NCI-H1048 (cell line): ENCODE measurements at places on chromosomes 3 and 15.
A peak's percentile ranks its signal among the peaks of the same experiment; 100 is the strongest.

DNA sequence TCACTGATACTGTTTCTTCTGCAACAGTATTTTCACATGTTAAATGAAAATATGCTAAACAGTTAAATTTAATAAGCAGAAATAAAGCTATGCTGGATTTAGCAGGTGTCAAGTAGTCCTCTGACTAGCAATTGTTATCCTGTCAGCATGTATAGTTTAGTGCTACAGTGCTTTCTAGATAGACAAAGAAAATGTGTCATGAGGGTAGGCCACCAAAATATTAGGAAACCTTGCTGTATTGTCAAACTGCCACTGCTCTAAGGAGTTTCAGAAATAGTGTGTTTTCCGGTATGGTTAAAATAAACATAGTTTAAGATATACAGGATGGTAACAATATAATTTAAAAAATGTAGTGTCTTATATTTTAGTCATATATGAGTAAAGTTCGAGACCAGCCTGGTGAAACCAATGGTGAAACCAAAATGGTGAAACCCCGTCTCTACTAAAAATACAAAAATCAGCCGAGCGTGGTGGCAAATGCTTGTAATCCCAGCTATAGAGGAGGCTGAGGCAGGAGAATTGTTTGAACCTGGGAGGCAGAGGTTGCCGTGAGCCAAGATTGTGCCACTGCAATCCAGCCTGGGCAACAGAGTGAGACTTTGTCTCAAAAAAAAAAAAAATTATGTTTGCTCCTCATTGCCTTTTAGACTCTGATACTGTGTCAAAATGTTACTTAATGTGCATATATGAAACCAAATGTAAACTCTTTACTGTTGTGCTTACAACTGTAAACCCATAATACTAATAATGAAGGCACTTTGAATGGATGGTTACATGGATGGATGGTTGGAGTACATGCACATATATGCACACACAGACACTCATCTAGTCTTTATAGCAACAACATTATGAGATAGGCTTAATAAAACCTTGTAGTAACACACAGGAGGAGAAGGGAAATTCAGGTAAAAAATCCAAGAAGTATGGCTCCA lies 204.8 kb downstream of the RSRC1 start:
- DNase-seq = no peak

DNA sequence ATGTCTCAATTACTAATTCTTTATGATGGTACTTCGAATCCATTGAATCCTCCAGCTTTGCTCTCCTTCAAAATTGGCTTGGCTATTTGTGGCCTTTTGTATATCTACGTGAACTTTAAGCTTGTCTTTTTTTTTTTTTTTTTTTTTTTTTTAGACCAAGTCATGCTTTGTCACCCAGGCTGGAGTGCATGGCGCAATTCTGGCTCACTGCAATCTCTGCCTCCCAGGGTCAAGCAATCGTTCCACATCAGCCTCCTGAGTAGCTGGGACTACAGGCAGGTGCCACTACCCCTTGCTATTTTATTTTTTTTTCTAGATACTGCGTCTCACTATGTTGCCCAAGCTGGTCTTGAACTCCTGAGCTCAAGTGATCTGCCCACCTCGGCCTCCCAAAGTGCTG lies 7.7 kb upstream of the DIPK2A start:
- DNase-seq = no peak

DNA sequence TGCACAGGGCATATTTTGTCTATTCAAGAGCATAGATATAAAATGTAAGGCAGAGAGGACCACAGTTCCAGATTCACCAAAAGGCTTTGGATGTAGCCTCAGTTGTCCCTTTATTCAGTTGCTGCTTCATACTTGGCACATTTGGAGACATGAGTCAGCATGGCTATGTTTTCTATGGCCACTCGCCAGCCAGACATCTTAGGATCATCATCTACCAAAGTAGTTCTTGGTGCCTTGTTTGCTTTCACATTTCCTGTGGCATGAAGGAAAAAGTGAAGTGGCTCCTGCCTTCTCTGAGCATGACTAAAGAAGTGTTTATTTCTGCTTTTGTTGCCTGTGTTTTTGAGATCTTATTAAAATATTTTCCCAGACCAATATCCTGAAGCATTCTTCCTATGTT lies 7.2 kb downstream of the SUSD5 start:
- DNase-seq = no peak

- no peak for DNase-seq
These were observed 285.0 kb upstream of the LYSMD4 start for GRCh38 chr15:100018191-100018590.

DNA sequence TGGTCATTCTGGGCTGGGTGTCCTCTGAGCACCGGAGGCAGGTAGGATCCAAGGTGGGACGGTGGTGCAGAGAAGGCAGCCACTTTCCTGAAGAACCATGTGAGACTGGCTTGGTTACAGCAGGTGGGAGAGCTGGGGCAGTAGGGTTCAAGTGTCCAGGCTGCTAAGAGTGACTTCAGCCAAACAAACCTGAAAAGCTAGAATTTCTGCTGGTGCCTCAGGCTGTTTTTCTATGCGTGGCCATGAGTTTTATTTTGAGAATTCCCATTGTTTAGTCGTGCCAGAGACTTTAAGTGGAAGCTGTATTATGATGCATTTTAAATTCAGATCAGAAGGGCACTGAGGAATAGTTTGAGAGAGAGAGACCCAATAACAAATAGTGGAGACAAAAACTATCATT lies 20.1 kb downstream of the USP13 start:
- no peak for DNase-seq

DNA sequence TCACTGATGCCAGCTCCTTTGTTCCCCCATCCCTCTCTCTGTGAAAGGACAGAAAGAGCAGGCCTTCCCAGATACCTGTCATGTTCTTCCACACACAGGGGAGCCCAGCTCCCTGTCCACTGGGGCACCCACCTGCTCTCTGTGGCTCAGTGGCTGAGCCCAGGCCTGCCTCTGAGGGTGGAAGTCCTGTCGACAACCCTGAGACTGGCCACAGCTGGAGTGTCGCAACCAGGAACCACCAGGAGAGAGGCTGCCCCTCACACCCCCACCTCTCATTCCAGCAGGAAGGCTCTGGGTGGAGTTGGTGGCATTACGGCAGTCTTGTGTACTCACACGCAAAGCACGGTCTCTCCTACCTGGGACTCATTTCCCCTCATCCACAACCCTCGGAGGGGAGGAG lies 66.3 kb downstream of the MEGF11 start:
- no peak for DNase-seq

DNA sequence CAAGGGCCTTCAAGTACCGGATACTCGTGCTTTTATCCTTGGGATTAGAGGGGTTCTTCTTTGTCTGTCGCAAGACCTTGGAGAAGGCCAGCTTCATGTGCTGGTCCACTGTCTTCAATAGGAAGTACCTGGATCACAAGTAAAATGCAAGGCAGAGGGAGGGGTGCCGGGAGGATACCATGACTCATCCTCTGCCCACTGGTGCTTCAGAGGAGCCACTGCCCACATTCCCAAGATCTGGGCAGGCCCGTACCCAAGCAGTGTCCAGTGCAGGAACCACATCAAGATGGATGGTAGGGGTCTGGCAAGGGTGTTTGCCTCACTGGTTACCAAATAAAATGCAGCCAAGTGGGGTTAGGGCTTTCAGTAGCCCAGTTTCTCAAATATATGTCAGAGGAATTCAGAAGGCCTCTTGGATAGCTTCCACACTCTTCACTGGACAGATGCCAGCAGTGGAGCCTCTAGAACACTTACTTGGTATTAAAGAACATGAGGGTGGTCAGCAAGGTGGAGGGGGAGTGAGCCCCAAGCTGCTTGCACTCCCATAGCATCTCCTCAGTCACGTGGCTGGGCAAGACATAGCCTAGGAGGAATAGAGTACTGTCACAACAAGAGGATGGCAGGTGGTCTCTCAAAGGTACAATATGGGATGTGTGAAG lies 3.6 kb upstream of the IMPDH2 start:
- DNase-seq = no peak

GRCh38 chr15:74400313-74400860 lies 32.9 kb upstream of the CYP11A1 start:
- no peak for DNase-seq

GRCh38 chr15:42401544-42402454 lies 42.5 kb downstream of the CAPN3 start:
- DNase-seq = no peak

GRCh38 chr15:40032125-40032839 lies 6.7 kb downstream of the SRP14 start:
- no peak for DNase-seq

DNA sequence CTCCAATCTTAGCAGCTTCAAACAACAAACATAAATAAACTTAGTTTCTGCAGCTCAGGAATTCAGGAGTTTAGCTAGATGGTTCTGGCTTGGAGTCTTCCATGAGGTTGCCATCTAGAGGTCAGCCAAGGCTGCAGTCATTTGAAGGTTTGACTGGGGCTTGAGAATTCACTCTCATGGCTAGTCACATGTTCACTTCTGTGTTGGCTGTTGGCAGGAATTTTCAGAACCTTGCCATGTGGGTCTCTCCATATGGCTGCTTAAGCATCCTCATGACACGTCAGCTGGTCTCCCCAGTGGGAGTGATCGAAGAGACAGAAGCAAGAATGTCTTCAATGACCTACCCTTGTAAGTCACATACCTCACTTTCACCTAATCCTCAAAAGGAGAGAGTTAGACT lies 269.2 kb upstream of the CNTN3 start:
- DNase-seq = no peak

DNA sequence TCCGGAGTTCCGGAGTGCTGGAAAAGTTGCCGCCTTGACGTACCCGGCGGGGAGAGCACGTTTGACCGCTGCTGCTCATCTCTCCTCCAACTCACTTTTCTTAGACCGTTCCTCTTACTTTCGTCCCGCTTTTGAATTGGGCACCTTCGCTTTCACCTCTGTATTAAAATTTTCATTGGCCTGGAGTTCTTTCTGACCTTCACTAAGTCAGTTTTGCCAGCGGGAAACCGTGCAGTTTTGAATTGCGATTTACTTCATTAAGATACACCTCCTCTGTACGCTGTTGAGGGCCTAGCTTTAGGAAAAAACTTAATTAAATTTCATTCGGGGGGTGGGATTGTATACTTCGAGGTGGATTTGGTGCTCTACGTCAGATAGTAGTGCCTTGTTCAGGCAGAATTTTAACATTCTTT lies 1.3 kb downstream of the GMPS start:
- no peak for DNase-seq

DNA sequence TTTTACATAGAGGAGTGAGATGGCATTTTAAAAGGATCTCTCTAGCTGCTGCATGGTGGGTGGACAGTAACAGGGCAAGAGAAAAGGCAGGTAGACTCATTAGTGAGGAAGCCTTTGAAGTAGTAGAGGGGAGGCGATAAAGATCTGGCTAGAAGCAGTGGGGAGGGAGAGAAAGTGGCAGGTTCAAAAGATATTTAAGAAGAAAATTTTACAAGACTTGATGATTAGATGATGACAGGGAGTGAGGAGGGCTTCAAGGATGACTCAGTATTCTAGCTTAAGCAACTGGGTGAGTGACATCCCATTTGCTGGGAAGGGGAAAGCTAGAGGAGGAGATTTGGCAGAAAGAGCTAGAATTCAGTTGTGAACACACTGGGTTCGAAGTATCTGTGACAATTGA lies 3.8 kb upstream of the BRPF1 start:
- DNase-seq = no peak

DNA sequence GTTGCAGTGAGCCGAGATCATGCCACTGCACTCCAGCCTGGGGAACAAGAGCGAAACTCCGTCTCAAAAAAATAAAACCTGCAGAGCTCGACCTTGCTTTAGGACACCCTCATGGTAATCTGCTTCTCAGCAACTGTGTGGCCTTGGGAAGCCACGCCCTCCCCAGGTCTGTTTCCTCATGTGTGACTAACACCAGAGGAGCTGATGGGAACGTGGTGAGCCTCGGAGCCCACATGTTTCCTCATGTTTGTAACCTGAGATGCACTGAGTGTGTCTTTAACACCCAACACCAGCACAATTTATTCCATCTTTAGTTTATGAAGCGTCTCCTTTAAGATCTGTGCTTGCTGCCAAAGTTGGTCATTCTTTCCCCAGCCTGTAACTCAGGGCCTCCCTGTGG lies 142.8 kb downstream of the OCA2 start:
- DNase-seq = no peak

DNA sequence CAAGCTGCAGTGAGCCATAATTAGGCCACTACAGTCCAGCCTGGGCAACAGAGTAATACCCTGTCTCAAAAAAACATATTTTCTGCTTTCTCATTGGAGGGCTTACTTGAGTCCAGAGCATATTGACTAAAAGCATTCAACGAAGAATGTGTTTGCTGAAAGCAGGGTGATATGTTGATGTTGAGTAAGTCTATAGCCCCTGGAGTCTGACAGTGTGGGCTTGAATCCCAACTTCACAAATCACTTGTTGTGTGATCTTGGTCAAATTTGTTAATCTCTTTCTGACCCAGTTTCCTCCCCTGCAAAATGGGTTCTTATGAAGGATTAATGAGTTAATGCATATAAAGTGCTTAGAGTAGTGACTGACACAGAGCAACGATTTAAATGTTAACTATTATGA lies 403.9 kb downstream of the MECOM start:
- no peak for DNase-seq

GRCh38 chr3:31802981-31803740 lies 177.9 kb downstream of the OSBPL10 start:
- no peak for DNase-seq

DNA sequence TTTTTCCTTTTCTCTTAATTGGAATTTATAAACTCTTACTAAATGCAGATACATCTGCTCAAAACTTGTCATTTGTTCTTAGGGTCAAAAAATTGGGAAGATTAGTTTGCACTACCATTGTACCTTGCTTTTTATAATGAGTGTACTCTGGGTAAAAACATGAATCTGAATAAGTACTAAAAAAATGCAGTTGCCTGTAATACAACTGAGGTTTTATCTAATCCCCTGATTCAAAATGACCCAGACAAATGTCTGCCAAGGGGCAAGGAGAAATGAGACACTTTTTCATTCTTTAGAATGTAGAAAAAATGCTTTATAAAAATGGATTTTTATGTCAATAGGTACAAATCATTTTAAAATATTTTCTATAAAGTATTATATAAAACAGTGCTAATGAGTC lies 42.4 kb downstream of the RASA2 start:
- no peak for DNase-seq

GRCh38 chr3:131033480-131034080 lies 6.9 kb downstream of the NEK11 start:
- DNase-seq = peak; percentile 10

DNA sequence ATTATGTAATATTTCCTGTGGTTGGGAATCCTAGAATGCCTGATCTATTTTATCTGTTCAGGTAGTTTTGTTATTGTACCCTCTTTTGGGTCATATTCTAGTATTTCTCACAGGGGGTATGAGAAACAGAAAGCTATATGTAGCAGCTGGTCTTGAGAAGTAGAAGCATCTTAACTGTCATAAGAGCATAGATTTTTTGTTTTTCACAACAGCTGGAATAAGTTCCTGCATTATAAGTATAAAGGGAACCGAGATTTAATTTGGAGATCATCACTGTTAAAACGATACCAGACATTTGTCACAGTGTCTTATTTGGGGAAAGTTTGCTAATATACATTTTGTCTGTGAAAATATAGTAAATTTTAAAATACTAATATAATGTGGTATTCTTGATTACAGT lies 4.8 kb downstream of the RAP2B start:
- no peak for DNase-seq

DNA sequence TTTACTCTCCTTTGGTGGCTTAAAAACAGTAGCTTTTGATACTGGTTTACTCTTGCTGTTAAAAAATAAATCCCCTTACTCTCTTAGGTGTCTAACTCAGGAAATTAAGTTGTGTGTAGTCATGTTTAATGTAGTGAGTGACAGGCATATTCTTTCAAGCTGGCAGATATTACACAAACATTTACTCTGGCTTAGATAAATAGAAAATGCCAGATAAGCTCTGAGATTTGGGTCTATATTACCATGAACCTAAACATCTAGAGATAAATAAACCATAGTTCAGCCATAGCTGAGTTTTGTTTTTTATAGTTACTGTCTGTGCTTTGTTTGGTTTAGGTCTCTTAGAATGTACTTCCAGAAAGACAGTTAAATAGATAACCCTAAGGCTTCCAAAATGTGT lies 2.4 kb downstream of the SEMA6D start:
- DNase-seq = no peak
